ENCODE measurements at places on chromosomes 3 and 15.

- DNase-seq = no peak
These were observed 77.3 kb downstream of the SMAD3 start for GRCh38 chr15:67142767-67143100.

DNA sequence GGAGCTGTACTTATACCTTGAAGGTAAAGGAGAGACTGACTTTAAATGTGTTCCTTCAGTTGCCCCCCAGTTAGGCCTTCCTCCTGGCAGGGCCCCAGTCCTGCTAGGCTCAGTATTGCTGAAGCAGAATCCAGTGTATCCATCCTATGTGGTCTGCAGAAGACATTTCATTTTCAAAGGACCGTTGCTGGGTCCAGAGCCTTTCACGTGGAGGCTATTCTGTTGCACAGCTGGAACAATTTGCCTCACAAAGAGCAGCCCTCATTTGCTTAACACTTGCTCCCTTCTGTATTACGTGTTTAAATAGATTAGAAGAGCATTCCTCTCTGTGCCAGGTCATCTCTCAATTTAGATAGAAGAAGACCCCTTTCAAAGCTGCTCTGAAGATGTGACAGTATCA, 78.9 kb upstream of the CFAP20DC start:
- DNase-seq = no peak

GRCh38 chr3:115855911-115856310, 232.6 kb downstream of the GAP43 start:
- DNase-seq = no peak

GRCh38 chr15:67198157-67198754, 56.2 kb downstream of the AAGAB start:
- no peak for DNase-seq

DNA sequence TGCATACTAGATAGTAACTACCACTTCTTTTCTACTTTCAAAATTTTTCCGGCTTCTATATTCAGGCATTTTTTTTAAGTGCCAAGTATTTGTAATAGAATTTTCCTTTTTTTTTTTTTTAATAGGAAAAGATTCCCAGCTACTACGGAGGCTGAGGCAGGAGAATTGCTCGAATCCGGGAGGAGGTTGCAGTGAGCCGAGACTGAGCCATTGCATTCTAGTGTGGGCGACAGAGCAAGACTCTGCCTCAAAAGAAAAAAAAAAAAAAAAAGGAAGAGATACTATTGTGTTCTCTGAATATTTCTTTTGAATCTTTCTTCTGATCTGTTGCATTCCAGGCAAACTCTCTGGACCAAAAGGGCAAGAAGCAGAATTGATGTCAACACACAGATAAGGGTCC, 557.3 kb downstream of the FGF12 start:
- no peak for DNase-seq

- no peak for DNase-seq
These were observed 329.0 kb downstream of the GBE1 start for GRCh38 chr3:81432456-81432855.

DNA sequence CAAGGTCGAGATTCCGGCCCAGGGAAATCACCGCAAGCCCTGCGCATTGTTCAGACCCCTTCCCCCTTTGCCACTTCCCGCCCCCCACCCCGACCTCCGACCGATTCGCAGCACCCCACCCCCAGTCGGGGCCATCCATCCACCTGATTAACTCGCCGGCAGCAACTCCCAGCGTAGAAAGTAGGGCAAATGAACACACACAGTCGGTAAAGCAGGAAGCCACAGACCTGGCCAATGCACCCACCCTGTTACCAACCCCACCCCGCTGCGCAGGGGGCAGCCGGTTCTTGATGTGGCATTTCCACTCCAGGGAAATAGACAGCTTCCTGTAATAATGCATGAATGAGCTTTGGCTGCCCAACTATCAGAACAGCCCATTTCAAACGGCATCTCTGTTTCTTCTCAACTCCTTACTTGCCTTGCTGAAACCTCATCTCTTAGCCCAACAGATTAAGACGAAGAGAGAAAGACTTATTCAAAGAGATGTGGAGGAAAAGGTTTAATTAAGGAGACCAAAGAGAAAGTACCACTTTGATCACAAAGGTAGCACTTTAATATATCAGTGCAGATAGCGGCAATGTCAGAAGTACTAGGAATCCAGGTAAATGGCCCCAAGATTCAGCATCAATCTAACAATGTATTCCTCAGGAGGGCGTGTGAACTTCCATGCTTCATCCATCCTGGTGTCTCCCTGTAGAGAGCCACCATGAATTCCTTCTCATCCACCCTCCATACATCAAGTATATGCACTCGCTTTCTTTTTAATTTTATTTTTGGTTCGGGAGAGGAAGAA, 1.9 kb downstream of the TNIK start:
- DNase-seq = no peak

GRCh38 chr3:50316657-50317242, 5.8 kb downstream of the HYAL2 start:
- no peak for DNase-seq

GRCh38 chr15:53400986-53401385, 358.5 kb downstream of the WDR72 start:
- no peak for DNase-seq

All from GOT3 (cell line).